ENCODE measurements at places on chromosomes 13 and 19.

DNA sequence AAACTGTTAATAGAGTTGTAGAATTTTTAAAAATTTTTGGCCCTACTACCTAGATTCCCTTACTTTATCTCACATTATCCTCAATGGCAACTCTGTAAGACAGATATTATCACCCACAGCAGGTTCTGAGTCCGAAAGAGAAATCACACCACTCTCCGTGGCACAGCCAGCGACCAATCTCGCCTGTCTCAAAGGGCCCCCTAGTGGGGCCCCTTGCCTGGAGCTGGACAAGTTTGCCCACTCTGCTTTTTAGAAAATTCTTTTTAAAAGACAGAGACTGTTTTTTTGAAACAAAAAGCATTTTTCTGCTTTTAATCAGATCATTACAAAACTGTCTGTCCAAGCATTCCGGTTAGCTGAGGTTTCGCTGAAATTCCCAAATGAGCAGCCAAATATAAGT is 21.7 kb downstream of the PHF11 start:
- DNase-seq, result no peak

DNA sequence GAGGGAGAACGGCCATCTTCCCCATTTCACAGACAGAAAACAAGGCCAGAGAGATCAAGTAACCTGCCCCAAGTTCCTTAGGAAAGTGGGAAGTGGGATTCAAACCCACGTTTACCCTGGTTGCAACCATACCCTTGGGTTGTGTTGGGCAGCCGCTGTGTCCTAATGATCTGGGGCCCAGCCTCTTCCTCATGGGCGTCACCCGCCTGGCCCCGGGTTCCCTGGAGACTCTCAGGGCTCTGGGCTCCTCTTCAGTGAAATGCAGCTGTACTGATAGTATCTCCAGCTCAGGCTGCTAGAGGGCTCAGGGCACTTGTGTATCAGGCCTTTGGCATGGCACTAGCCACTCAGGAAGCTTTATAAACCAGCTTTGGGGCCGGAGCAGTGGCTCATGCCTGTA is 9.8 kb downstream of the TMED1 start:
- no peak for DNase-seq

DNA sequence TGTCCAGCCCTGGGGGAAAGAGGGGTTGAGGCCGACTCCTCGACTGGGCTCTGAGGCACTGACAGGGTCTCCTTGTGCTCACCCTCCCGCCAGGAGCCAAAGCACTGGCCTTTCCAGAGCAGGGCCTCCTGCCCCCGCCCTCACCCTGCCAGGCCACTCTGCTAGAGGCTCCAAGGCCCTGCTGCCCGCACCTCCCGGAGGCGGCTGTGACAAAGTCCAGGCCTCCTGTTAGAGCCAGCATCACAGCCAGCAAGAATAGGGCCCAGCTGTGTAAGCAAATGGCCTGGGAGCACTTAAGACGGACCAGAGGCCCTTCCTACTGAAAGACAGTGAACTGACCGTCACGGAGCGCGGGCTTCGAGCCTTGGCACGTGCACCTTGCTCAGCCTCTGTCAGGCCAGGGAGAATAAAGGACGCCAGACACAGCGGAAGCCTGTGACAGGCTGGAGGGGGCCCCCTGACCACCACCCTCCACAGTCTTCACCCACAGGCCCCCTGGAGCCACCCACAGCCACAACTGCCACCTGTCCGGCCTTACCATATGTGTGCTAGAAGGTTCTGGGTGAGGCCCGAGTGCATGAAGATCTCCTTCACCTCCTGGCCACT is 50.9 kb downstream of the EPS15L1 start:
- DNase-seq, result no peak

GRCh38 chr19:8352134-8352827 is 9.2 kb upstream of the KANK3 start:
- no peak for DNase-seq

DNA sequence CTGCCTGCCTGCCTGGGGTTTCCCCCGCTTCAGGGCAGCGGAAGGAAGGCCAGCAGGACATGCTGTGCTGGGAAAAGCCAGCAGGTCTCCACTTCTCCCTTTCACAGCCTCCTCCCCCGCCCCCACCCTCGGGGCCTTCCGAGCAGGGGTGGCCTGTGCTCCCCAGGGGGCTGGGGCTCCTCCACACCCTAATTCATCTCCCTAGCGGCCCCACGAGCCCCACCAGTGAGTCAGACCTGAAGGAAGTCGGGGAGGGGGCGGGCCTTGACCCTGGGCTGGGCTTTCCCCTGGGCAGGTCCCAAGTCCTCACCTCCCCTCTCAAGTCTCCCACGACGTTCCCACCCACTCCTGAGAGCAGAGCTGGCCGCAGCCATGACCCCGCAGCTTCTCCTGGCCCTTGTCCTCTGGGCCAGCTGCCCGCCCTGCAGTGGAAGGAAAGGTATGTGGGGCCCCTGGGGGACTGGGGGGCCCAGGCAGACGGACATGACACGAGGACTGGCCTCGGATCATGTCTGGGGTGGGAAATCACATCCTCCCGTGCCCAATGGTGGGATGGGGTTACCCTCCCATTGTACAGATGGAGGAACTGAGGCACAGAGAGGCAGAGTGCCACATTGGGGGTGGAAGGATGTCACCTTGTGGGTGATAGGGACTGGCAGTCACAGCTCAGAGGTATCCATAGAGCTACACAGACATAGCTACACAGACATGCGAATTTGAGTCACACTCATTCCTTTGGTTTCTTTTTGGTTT is at the start of gene EBI3:
TSS of gene EBI3 (plus strand) at position 345 of the 753 bp plus-strand sequence. CDS start at position 373, 28 bp downstream.
- DNase-seq, result no peak

DNA sequence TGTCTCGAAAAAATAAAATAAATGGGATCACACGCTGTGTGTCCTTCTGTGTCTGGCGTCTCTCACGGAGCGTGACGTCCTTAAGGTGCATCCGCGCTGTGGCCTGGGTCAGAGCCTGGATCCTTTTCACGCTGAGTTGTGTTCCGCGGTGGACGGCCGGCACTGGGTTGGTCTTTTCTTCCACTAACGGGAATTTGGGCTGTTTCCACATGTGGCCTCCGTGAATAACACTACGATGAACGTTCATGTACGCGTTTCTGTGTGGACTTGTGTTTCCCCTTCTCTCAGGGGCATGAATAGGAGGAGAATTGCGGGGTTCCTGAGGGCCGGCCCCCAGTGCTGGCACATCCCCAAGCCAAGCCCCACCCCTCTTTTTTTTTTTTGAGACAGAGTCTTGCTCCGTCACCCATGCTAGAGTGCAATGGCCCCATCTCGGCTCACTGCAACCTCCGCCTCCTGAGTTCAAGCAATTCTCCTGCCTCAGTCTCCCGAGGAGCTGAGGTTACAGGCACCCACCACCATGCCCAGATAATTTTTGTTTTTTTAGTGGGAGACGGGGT is 6.2 kb upstream of the PTBP1 start:
- DNase-seq, result no peak

GRCh38 chr13:76266561-76266960 is 619.6 kb downstream of the KCTD12 start:
- no peak for DNase-seq

GRCh38 chr19:5032101-5032967 is 63.4 kb downstream of the KDM4B start:
- no peak for DNase-seq
